LHCN-M2 (cell line): ENCODE measurements at places on chromosomes 4 and X. TPM values are rescaled to one million over a fixed set of nuclear protein-coding genes. Genes with fewer than 3 reads are reported as not detected.
A peak's percentile ranks its signal among the peaks of the same experiment; 100 is the strongest.

DNA sequence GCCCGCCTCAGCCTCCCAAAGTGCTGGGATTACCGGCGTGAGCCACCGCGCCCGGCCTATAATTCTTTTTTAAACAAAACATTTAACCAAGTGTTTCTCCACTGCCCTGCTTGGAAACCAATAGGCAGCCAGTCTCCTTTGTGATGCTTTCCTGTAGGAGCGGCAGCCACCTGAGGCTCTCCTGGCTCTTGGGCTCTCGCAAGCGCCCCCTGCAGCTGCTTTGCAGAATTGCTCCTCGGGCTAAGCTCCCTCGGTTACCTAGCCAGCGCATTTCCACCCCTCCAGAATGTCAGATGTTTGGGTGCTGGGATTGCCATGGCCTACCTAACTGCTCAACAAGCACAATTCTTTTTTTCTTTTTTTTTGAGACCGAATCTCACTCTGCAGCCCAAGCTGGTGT, 7.7 kb downstream of the S100P start:
- DNase-seq = no peak

GRCh38 chrX:11768039-11768438, 10.0 kb downstream of the MSL3 start:
- no peak for DNase-seq

DNA sequence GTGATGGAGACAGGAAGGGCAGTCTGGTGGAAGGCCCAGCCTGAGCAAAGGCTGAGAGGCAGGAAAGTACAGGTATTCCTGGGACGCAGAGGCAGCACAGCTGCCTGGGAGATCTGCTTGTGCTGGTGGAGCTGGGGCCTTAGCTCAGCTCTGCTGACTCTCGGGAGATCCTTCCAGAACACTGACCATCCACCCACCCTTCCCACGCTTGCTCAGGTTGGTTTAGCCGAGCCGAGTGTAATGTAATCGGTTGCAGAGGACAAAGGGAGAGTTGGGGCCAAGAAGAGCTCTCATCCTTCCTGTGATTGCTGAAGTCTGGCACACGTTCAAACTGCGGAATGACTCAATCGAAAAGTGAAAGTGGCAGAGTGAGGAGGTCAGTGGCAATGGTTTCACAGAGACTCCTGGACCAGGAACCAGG, 43.1 kb upstream of the GPR78 start:
- DNase-seq = peak; percentile 96

DNA sequence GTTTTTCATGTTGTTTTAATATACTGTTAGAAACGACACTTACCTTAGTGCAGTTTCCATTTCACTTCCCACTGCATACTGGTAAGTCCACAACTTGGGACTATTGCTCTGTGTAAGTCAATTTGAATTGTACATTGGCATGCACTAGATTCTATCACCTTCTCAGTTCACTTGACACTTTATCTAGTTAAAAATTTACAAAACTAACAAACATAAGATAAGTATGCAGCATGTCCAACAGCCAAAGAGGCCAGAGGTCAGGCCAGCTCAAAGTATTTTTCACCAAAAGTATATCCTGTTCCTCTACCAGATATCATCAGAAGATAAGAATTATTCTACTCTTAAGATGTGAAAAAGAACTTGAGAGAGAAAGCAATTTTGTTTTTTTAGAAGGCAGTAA, 75.9 kb downstream of the QRFPR start:
- DNase-seq = no peak

DNA sequence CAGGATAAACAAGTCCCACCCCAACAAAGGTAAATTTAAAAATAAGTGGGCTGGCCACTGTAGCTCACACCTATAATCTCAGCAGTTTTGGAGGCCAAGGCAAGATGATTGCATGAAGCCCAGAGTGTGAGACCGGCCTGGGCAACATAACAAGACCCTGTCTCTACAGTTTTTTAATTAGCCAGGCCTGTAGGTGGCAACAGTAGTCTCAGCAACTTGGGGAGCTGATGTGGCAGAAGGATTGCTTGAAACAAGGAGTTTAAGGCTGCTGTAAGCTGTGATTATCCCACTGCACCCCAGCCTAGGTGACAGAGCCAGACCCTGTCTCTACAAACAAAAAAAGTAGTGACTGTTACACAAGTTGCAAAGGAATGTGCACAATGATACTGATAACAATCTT, 74.6 kb upstream of the FAAH2 start:
- no peak for DNase-seq

DNA sequence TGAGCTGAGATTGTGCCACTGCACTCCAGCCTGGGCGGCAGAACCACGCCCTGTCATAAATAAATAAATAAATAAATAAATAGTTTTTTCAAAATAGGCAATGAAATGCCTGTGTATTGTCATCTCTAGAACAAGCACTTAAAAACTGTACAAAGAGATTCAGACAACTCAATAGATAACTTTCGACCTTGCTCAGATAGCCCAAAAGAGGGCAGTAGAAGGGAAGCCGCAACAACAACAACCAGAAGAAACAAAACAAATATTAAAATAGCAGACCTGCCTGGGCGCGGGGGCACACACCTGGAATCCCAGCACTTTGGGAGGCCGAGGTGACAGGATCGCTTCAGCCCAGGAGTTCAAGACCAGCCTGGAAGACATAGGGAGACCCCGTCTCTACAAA, 9.4 kb upstream of the CLDN34 start:
- DNase-seq = no peak

DNA sequence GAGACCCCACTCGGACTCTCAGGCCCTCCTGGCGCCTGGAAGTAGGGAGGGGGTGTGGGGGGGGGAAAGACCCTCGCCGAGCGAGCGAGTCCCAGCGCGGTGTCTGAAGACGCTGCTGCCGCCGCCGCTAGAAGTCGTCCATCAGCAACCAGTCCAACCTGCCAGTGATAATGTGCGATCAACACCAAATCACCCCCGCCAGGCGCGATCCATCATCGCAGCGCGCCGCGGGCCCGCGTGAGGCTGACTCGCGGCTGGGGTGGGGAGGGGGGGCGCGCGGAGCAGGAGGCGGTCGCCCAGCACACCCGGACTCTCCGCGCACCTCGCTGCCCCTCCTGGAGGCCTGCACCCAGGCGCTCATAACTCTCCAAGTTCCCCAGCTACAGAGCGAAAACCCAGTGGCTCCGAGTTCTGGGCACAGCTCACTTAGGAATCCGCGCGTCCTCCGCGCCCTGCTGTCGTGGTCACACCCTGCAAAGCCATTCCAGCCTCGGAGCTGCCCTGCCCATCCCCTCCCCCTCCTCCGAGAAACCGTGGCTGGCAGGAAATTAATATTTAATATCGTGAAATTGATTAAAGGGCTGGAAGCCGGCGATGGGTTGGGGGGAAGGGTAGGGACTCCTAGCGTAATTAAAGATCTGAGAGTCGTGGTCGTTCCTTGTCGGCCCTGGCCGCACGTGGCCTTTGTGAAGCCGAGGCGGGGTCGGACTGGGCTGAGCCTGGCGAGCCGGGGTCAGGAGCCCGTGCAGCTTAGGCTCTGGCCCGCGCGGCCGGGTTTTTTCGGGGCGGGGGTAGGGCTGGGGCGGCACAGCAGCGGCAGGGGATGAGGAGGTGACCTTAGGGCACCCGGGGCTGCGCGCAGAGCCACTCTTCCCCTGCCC, 58.1 kb upstream of the BCOR start:
- no peak for DNase-seq

- no peak for DNase-seq
Observed at GRCh38 chrX:153750127-153750774, 13.8 kb upstream of the PLXNB3 start.

Gene DMRTC1
- not detected in 2 replicates for total RNA-seq

Gene DCUN1D4
- total RNA-seq = 23.3 and 26.2 TPM in 2 replicates

Gene DYNLT3
- 50.9 and 54.8 TPM in 2 replicates for total RNA-seq

Gene CCKAR
- not detected in 2 replicates for total RNA-seq

Gene RAPGEF2
- 17.2 and 21.9 TPM in 2 replicates for total RNA-seq

Gene PPEF2
- 0.06 TPM in 1 of 2 replicates, not detected in the other for total RNA-seq
